GM04504 (cell line): ENCODE measurements at places on chromosomes 4 and X.

- DNase-seq = no peak
Observed at GRCh38 chrX:54695816-54696487, 102.1 kb downstream of the ITIH6 start.

- DNase-seq = no peak
Observed at GRCh38 chr4:6647582-6648230, 7.2 kb downstream of the MRFAP1 start.

- DNase-seq = no peak
Observed at GRCh38 chr4:1414831-1415680, 8.8 kb upstream of the NKX1-1 start.

- DNase-seq = no peak
Observed at GRCh38 chr4:3314706-3315260, 22.0 kb downstream of the RGS12 start.

- DNase-seq = no peak
Observed at GRCh38 chr4:11603591-11604194, 175.0 kb upstream of the HS3ST1 start.

DNA sequence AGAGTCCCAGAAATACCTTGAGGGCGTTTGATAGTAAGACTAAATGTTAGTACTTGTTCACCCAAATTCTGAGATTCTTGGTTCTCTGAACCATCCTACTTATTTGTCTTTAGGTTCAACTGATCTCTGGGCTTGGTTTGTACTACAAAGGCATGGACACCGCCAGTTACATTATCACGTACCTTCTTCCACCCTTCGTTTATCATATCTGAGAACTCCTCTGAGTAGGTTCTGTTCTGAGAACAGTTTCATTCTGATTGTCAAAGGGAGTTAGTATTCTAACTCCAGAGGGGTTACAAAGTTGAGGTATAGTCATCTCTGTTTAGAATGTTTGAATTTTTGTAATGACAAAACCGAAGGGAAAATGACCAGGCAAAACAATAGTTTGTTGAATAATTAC is 19.3 kb downstream of the ZFX start:
- no peak for DNase-seq

- DNase-seq = no peak
Observed at GRCh38 chr4:67933755-67934154, 29.5 kb downstream of the TMPRSS11A start.

DNA sequence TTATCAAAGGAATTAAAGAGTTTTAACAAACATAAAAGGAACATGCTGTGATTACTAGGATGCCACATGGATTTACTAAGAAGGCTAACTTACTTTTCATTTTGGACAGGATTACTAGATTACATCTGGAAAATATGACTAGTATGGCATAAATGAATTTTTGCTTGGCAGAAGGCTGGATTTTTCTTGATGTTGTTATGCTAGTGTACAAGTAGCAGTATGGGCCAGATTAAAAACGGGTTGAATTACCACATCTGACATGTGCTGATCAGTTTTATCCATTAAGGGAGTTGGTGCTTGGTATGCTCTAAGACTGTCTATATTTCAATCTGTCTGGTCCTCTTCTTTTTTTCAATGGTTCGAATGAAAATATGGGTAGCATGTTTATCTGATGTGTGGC is 70.5 kb downstream of the JADE1 start:
- no peak for DNase-seq
